ENCODE measurements at places on chromosomes 11 and 22. TPM values are rescaled to one million over a fixed set of nuclear protein-coding genes. Genes with fewer than 3 reads are reported as not detected.

The PRDM10 gene
- 12.0 TPM for total RNA-seq

The UBE4A gene
- 62.3 TPM for total RNA-seq

The CHRM4 gene
- total RNA-seq = 13.4 TPM

The APBB1 gene
- total RNA-seq = 266 TPM

The TMPRSS6 gene
- 0.23 TPM for total RNA-seq

The P2RX6 gene
- 1.2 TPM for total RNA-seq

The CARD18 gene
- not detected for total RNA-seq

The MRGPRE gene
- total RNA-seq = not detected

The MYO7A gene
- total RNA-seq = 3.5 TPM

The YPEL1 gene
- 48.4 TPM for total RNA-seq

The ACCS gene
- 16.6 TPM for total RNA-seq

The ADM gene
- total RNA-seq = 6.9 TPM

The RASSF10 gene
- total RNA-seq = 10.8 TPM

The GNAZ gene
- total RNA-seq = 120 TPM

The MFNG gene
- total RNA-seq = 4.2 TPM

The RIMBP3B gene
- 1.2 TPM for total RNA-seq

The CTTN gene
- total RNA-seq = 101 TPM

The FOLR1 gene
- 9.2 TPM for total RNA-seq

The CHCHD10 gene
- 8.3 TPM for total RNA-seq

The NXPE2 gene
- 1.4 TPM for total RNA-seq

The OOSP3 gene
- total RNA-seq = not detected

The LAYN gene
- 2.5 TPM for total RNA-seq

The MFRP gene
- 0.23 TPM for total RNA-seq

The PKDREJ gene
- total RNA-seq = under 0.01 TPM

The TEX54 gene
- not detected for total RNA-seq

The CCDC188 gene
- total RNA-seq = 1.2 TPM

The RIMBP3C gene
- total RNA-seq = 0.69 TPM

The MYO18B gene
- total RNA-seq = 0.46 TPM

The SCARF2 gene
- 3.5 TPM for total RNA-seq

The PRR5L gene
- total RNA-seq = 14.3 TPM
